ENCODE measurements at places on chromosomes 6 and 20. TPM values are rescaled to one million over a fixed set of nuclear protein-coding genes. Genes with fewer than 3 reads are reported as not detected.

Gene EPPIN
- not detected for total RNA-seq

- no peak overlapping the region for H3K4me3 ChIP-seq
- no peak for DNase-seq
- H3K27ac ChIP-seq, result no peak overlapping the region
- no peaks in the 10 kb centered on the region for H3K27me3 ChIP-seq
Observed at GRCh38 chr6:45541934-45542333, 164.2 kb upstream of the SUPT3H start.

DNA sequence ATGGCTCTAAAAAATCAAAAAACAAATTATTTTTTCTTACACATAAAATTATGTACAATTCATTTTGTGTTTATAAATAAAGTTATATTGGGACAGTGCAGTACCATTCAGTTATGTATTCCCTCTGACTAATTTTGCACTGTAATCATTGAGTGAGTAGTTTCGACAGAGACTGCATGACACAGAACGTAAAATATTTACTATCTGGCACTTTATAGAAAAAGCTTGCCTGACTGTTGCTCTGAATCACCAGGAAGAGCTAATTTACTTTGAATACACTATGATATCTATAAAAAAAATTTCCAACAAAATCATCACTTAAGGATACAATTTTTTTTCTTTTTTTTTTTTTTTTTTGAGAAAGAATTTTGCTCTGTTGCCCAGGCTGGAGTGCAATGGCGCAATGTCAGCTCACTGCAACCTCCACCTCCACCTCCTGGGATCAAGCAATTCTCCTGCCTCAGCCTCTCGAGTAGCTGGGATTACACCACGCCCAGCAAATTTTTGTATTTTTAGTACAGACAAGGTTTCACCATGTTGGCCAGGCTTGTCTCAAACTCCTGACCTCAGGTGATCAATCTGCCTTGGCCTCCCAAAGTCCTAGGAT lies 11.0 kb upstream of the KHDC1L start:
- no peaks in the 10 kb centered on the region for H3K36me3 ChIP-seq
- H3K27me3 ChIP-seq, result no peaks in the 10 kb centered on the region
- peaks cover 4% of the 10 kb centered on the region for H3K4me1 ChIP-seq
- no peak overlapping the region for H3K4me3 ChIP-seq
- peak; percentile 79 for DNase-seq
- peak overlapping the region; percentile 74 for H3K27ac ChIP-seq

GRCh38 chr6:33195304-33196165 lies 3.3 kb upstream of the COL11A2 start:
- H3K27ac ChIP-seq, result no peak overlapping the region
- H3K36me3 ChIP-seq, result peaks cover 12% of the 10 kb centered on the region
- DNase-seq, result no peak
- H3K4me3 ChIP-seq, result no peak overlapping the region

DNA sequence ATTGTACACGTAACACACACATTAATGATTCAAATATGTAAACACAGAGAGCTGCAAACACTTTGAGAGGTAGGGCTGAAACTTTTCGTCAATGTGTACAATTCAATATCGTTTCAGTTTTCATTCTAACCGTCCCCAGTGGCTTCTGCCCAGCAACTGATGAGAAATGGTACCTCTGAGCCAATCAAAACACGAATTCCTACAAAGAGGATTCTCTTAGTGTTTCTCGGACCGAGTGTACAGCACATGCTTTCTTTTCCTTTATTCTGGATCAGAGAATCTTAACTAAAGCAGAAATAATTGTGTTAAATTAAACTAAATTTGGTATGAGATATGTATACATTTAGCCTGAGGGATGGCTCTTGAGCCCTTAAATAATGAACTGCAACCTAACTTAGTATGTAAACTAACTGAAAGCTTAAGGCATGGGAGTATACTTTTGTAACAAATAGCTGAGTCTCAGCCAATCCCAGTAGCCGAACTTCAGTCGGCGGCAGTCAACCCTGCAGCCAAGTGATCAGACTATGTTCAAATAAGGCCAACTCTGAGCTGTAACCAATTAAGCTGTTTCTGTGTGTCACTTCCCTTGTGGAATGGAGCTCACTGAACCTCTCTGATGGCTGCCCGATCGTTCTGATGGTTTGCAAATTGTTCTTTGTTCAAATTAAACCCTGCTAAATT lies 16.1 kb downstream of the BTN2A1 start:
- peak overlapping the region; percentile 62 for H3K4me3 ChIP-seq
- peak overlapping the region; percentile 76 for H3K27ac ChIP-seq
- DNase-seq, result peak; percentile 75
- peaks cover 29% of the 10 kb centered on the region for H3K4me1 ChIP-seq
- H3K27me3 ChIP-seq, result no peaks in the 10 kb centered on the region
